ENCODE measurements at places on chromosomes 1 and 21. TPM values are rescaled to one million over a fixed set of nuclear protein-coding genes. Genes with fewer than 3 reads are reported as not detected.

- no peak for DNase-seq
Observed at GRCh38 chr21:38810826-38811164, 5.1 kb downstream of the ETS2 start.

- DNase-seq, result no peak
Observed at GRCh38 chr1:43144237-43144636, 27.9 kb downstream of the EBNA1BP2 start.

GRCh38 chr1:58584082-58584895 lies 7.2 kb upstream of the TACSTD2 start:
- peak; percentile 64 for DNase-seq

Gene JAM2
- not detected for total RNA-seq

- DNase-seq, result no peak
Observed at GRCh38 chr1:147287133-147287865, 44.8 kb downstream of the CHD1L start.

DNA sequence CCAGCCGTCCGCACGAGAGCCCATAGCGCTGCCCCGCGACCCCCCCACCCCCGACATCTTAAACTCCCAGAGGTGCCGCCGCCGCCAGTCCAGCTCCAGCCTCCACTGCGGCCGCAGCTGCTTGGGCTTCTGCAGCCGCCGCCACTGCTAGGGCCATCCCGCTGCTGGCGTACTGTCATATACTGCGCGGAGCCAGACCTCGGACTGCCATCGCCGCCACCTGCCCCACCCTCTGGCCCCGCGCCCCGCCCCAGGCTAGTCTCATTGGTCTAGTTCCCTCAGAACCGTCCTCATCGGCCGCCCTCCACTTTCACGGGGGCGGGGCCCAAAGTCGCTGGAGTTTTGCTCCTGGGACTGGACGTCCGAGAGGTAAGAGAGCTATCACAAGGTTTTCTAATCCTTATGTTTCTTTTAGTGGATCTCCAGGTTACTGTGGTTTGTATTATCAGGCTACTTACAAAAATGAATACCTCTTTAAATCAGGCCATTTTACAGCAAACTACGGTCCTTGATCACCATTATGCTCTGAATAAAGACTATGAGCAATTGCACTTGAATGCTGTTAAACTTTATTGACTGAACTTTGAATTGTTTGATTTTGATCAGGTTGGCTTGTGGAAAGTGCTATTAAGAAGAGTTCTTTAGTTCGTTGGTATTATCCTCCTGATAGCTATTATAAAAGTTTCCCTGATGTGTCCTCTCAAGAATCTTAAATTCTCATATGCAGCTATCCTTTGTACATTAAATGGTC lies 2.8 kb upstream of the CD1D start:
- DNase-seq, result no peak

Gene GOLT1A
- 19.4 TPM for total RNA-seq

DNA sequence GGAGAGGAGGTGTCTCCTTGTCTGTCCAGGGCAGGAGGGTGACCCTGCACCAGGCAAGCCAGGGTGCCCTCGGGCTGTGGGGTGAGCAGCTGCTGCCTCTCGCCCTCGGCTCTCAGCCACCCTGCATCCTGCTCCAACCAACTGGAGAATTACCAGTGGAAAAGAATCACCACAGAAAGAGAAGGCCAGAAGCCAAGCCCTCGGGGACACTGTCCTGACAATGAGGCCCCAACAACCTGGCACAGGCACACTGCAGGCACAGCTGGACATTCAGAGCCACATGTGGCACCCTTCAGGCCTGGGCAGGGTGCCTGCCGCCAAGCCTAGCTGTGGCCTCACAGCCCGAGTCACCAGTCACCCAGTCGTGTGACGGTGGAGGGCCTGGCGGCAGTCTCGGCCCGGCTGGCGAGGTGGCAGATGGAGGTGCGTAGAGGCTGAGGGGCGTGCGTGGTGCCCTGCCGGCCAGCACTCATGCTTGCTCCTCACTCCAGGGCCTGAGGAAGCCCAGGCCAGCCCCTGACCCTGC lies 12.0 kb downstream of the MEGF6 start:
- DNase-seq, result no peak

- DNase-seq, result no peak
Observed at GRCh38 chr1:77361621-77362020, 79.8 kb downstream of the AK5 start.

Gene SH2D5
- 1.7 TPM for total RNA-seq

- DNase-seq, result no peak
Observed at GRCh38 chr1:15246960-15247614, at the start of gene FHAD1. FHAD1 (plus strand) TSS chr1:15247223; CDS start chr1:15251785, 4,562 bp downstream.

GRCh38 chr1:206829282-206829681 lies 36.1 kb upstream of the IL20 start:
- no peak for DNase-seq

DNA sequence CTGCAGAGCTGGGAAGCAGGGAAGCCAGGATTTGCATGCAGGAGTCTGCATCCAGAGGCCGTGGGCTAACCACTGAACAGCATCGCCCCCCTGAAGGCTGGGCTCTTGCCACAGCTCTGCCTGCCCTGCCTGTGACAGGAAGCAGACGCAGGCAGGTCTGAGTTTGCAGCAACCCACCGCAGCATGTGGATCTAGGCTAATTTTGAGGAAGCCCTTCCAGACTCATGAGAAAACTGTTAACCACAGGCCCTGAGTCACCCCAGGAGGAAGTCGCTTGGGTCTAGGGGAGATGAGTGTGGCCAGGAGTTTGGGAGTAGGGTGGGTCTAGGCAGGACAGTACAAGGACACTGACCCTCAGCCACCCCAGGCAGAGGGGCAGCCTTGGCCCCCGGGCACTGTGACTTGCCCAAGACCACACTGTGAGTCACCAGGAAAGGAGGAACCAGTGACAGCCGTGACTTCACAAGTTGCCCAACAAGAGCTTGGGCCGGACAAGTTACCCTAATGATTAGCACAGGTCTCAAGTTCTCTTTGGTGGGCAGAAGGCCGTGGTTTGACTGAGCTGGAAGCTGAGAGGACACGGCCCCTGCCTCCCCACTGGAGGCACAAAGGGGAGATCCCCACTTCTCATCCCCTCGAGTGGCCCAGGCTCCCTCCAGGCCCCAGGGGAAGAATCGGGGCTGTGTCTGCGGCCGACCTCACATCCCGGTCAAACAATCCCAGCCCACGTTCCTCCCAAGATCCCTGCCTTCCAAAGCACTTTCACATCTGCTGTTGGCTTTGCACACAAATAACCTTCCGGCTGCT lies 826 bp downstream of the LAPTM5 start:
- DNase-seq, result no peak

- no peak for DNase-seq
Observed at GRCh38 chr1:213041443-213041842, 9.6 kb upstream of the RPS6KC1 start.

DNA sequence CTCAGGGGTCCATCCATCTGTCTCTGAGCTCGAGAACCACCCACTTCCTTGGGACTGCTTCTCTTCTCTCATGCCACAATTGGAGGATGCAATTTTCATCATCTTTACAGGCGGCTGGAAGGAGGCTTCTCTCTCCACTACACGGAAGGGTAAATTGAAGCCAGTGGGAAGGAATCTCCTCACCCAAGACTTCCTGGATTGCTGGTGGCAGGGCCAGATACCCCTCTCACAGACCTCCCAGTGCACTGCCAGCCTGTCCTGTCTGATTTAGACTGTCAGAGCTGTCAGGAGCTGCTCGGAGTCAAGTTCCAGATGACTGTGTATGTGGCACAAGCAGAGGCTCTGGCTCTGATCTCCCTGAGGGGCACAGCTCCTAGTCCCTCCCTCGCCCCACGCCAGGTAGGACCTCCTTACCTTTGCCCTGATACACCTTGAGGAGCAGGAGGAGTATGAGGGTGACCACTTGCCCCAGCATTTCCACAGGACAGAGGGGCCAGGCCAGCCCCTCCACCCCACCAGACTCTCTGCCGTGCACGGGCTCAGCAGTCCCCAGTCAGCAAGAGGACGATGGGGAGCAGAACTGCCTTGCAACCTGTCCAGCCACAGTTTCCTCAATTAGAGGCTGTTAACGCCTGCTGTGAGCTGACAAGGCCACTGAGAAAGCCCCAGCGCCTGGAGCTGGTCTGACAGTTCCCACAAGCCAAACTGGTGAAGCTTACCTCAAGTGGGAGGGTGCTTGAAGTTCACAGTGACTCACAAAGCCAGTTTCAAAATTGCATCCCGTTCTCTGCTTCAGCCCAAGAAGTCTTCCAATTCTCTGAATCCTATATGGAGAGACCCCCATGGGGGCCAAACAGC lies at the start of gene CD244:
CD244 (minus strand) TSS at position 685 of the 858 bp plus-strand sequence; CDS start at position 475, 210 bp downstream.
- no peak for DNase-seq

Gene CLEC20A
- total RNA-seq, result not detected

GRCh38 chr1:24343412-24344089 lies 24.4 kb downstream of the GRHL3 start:
- no peak for DNase-seq

DNA sequence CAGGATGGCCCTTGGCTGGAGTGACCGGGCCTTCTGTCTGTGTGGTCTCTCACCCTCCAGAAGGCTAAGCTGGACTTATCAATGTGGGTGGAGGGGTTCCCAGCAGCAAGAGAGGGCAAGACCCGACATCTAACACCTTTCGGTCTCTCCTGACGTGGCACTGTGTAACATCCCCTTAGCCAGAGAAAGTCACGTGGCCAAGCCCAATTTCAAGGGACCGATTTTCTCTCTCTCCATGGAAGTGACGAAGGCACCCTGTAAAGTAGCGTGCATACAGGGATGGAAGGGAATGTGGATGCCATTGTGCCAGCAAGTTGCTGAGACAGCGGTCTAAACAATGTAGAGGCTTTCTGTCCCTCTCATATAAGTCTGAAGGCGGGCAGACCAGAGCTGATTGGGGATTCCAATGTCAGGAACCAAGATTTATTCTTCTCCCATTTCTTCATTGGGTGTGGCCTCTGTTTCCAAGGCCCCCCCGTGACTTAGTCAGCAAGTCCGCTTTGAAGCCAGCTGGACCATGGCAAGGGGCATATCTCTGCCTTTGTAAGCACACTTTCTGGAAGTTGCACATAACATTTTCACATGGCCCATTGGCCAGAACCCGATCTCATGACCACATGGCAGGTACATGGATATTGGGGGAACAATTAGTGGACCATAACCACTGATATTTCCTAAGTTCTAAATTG lies 12.5 kb downstream of the MX1 start:
- DNase-seq, result no peak

GRCh38 chr1:92488832-92489231 lies 2.1 kb upstream of the GFI1 start:
- DNase-seq, result no peak

Gene BRINP3
- not detected for total RNA-seq

Gene C4BPA
- 32.1 TPM for total RNA-seq

Gene AKR7A3
- total RNA-seq, result 0.15 TPM

Gene STK40
- 33.8 TPM for total RNA-seq

DNA sequence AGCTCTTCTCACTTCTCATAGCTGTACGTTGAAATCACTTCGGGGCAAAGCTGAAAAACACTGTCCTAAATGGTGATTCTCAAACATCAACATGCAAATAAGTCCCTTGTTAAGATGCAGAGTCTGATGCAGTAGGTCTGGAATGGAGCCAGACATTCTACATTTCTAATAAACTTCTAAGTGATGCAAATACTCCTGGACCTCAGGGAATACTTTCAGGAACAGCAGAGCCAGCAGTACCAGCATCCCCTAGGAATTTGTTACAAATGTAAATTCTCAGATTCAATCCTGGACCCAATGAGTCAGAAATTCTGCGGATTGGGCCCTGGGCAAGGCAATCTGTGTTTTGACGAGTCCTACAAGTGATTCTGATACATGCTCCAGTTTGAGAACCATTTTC lies 152.3 kb downstream of the PCNX2 start:
- DNase-seq, result no peak

Gene KRTAP12-2
- total RNA-seq, result not detected

All from HepG2 (cell line).